ENCODE measurements at places on chromosomes 12 and 14.

DNA sequence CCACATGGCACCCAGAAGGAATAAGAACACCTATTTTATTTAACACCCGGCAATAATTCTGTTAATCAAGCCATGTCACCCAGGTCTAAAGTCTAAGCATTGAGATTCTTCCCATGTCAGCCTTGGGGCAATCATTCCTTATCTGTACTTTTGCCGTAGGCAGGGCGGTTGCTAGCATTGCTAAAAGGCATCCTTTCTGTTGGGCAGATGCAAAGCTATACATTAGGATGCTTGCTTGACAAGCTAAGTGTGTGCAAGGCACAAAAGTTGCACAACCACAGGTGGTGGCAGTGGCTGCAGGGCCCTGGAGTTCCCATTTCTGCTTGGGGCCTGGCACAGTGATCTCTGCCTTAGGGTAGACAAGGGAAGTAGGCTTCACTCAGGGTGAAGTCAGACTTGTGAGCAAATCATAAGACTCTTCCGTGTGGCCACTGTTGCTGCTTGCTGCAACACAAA lies 12.5 kb upstream of the GALNT6 start:
- DNase-seq, result no peak

DNA sequence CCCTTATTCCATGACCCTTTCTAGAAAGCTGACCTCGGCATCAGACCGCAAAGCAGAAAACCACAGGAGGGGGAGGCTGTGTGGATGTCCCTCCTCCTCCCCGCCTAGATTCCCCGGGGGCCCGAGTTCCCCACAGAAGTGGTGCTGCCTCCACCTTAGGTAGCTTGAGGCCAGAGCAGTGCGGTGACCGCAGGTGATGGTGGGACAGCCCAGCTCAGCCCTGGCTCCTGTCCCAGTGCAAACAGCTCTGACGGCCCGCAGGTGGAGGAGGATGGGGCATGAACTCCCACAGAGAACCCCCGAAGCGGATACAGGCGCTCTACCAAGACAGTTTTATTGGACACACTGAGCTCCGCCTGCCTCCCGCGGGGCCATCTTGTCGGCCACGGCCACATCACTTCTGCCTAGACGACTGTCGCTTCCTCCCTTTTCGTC lies 19.5 kb downstream of the ARL6IP4 start:
- no peak for DNase-seq

GRCh38 chr12:53496752-53497032 lies 2.6 kb downstream of the MAP3K12 start:
- no peak for DNase-seq

- no peak for DNase-seq
These were observed 23.6 kb downstream of the PYGL start for GRCh38 chr14:50920482-50921230.

GRCh38 chr14:99519347-99519881 lies 38.2 kb downstream of the CCNK start:
- DNase-seq, result no peak

- DNase-seq, result no peak
These were observed 32.0 kb downstream of the ITGA7 start for GRCh38 chr12:55675666-55676065.

GRCh38 chr14:85599939-85600338 lies 70.0 kb downstream of the FLRT2 start:
- DNase-seq, result no peak

DNA sequence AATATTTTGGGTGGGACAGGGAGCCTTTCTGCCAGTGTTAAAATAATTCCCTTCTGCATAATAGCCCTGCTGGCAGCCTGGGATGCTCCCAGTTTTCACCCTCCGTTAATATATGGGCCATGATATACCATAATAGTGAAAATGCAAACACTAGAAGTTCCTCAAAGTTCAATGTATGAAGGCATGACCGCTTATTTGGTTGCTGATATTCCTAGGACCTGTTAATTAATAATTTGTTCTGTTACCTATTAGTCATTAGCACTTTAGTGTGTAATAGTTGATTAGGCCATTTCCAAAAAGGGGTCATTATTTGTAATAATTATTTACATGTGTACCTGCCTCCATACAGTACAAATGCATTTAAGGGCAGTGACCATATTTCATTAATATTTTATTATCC lies 20.4 kb downstream of the NR1H4 start:
- no peak for DNase-seq

DNA sequence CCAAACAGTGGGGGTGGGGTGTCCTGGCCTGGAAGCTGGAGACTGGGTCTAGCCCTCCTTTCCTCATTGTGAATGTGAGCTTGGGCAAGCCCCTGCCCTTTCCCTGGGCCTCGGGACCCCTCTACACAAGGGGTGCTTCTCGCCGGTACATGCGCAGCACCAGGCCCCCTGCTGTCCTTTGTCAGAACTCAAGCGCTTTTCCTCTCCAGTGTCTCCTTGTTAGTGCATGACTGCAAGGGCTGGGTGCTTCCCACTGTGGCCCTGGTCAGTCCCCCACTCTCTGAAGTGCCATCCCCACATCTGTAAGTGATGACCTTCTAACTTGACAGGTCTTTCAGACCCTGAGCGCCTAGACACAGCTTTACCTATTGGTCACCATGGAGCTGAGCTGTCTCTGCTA lies 44.2 kb downstream of the DEGS2 start:
- DNase-seq, result no peak

Measured in T-helper 22 cell (primary cell).